ENCODE measurements at places on chromosomes 6 and 20.
A peak's percentile ranks its signal among the peaks of the same experiment; 100 is the strongest.

- no peak for DNase-seq
Observed at GRCh38 chr20:37919389-37920040, 16.6 kb downstream of the VSTM2L start.

GRCh38 chr20:51428401-51429143 is 113.9 kb downstream of the NFATC2 start:
- DNase-seq = peak; percentile 67

DNA sequence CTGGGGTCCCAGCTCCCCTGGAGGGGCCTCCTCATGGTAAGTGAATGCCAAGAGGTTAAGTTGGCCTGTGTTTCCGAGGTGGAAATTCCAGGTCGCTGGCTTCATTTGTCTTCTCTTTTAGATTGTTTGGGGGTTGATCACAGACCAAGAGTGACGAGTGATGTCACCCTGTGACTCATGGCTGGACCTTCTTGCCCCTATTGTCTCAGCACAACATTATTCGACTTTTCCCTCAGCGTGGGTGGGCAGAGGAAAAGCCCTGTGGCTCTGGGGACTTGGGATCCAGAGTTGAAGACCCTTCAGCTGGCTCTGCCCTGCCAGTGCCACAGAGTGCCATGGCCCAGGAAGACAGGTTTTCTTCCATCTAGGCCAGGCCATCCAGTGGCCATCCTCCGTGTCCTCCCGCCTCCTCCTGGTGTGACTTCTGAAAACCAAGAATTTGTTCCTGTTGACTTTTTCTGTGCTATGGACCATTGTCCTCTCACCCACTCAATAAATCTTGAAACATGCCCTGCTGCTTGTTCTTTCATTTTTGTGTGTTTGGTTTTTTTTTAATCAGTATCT is 15.4 kb upstream of the SNHG17 start:
- no peak for DNase-seq

DNA sequence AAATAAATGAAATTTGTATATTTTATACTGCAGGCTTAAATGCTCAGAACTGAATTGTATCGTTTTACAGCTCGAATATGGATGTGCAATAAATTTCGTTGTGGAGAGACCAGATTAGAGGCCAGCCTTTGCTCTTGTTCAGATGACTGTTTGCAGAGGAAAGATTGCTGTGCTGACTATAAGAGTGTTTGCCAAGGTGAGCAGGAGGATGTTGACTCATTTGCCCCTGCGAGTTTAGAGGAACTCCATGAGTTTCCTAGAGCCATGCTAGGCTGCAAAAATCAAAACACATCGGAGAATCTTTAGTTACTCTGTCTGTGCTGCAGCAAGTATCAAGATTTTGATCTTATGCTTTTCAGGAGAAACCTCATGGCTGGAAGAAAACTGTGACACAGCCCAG is 15.4 kb downstream of the ENPP3 start:
- DNase-seq = no peak

DNA sequence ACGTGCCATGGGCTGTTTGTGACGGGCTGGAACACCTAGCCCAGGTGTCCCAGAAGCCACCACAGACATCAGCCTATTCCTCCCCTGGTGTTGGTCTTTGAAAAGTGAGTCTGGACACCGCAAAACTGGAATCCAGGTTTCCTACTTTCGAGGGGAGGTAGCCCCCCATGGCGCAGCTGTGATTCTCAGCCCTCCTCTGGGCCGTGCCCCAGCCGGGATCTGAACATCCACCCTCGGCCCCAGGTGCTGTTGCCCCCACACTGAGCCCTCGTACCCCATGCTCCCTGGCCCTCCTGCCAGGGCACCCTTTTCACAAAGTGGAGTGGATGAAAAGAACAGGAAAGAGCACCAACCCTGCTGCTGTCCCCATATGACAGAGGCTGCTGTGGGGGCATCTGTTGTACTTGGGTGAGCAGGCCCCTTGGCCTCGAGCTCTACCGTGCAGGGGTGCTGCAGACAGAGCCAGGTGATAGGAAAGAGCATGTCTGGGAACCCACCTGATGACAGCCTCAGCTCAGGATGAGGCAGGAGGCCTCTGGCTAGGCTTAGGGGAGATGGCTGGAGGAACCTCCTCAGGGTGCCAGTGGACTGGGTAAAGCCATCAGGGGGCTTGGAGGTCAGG is 18.8 kb upstream of the MAS1L start:
- peak; percentile 10 for DNase-seq

DNA sequence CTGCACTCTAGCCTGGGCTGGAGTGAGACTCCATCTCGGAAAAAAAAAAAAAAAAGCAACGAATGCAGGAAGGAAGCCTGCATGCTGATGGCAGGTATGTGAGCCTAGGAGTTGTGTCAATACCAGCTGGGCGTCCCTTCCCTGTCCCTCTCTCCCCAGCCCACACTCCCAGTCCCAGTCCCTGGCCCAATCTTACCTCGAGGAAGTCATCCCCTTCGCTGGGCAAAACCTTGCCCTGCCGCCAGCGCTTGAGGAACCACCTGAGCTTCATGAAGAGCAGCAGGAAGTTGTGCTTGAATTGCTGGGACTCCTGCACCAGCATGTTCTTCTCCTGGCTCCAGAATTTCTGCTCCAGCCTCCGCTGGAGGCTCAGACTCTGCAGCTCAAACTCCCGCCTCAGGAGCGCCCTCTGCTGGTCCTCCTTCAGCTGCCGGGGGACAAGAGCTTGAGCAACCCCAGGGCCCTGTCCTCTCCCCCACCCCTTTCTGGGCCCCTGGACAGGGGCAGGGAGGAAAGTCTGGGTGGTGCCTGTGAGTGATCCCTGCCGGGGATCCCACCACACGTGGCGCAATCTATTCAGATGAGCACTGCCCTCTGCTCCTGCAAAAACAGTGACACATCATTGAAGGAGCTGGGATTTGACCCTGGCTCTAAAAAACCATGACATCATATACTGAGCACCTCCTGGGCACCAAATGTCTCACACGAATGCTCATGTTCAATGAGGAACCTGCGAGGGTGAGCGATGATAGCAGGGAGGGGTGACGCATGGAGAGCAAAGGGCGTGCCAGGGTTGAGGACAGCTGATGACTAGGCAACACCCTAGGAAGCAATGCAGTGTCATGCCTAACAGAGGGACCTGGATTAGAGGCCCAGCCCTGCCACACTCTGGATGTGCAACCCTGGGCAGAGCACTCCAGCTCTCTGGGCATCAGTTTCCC is 35.0 kb upstream of the DSN1 start:
- DNase-seq = peak; percentile 92

GRCh38 chr20:25465243-25466135 is 58.0 kb downstream of the GINS1 start:
- no peak for DNase-seq

GRCh38 chr20:15627501-15627903 is 945.7 kb downstream of the KIF16B start:
- DNase-seq = peak; percentile 71

GRCh38 chr6:10850728-10851127 is 12.4 kb upstream of the MAK start:
- DNase-seq = no peak

- DNase-seq = no peak
Observed at GRCh38 chr6:129667034-129667433, 42.9 kb downstream of the ARHGAP18 start.

DNA sequence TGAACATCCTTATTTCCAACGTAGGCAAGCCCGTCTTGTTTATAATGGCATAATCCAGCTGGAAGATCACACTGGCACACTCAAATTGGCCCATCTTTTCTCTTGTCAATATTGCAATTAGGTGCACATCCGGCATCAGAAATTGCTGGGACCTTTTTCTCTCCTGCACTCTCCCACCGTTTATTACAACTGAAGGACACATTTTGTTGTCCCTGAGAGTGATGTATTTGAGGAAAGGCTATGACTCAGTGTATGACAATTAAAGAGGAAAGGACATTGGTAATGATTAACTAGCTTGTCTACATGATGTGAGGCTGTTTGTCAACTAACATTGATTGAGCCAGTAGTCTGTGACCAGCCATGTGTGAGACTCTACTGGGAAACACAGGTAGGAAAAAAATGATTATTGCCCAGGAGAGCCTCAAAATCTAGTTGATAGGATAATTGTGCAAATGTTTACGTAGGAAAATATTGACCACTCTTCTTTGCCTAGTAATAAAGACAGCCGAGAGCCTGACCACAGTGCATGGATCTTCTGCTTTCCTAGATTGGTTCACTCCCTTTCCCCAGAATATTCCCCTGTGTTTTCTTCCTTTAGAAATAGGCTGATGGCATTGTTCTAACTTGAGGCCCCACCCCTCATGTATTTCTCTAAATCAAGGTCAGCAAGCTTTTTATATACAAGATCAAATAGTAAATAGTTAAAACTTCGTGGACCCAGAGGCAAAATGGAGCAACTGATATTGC is 230.0 kb upstream of the BTBD3 start:
- no peak for DNase-seq

- peak; percentile 46 for DNase-seq
Observed at GRCh38 chr6:51908243-51908642, 179.2 kb downstream of the PKHD1 start.

DNA sequence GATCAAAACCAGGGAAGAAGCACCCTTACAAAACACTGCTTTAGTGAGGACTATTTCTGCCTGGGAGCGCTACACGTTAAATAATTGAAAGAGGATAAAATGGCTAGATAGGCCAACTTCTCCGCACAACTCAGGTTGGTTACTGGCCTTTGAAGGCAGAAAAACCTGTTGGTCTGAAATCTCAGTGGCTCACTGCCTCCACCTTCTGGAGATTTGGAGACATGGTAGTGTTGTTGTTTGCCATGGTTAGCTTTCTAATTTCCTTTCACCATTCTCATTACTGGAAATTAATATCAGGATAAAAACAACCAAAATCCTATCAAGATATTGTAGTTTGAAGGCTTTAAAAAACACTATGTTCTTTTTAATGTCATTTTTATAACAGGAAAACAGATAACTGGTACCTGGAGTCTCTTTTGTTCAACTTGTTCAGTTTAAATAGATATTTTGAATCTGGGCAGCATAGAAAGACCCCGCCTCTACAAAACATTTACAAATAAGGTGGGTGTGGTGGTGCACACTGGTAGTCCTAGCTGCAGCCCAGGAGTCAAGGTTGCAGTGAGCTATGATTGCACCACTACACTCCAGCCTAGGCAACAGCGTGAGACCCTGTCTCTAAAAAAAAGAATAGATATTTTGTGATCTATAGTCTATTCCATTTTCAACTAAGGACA is 27.5 kb upstream of the BCLAF1 start:
- DNase-seq = peak; percentile 82

GRCh38 chr20:17783671-17784070 is 83.9 kb downstream of the BANF2 start:
- no peak for DNase-seq

DNA sequence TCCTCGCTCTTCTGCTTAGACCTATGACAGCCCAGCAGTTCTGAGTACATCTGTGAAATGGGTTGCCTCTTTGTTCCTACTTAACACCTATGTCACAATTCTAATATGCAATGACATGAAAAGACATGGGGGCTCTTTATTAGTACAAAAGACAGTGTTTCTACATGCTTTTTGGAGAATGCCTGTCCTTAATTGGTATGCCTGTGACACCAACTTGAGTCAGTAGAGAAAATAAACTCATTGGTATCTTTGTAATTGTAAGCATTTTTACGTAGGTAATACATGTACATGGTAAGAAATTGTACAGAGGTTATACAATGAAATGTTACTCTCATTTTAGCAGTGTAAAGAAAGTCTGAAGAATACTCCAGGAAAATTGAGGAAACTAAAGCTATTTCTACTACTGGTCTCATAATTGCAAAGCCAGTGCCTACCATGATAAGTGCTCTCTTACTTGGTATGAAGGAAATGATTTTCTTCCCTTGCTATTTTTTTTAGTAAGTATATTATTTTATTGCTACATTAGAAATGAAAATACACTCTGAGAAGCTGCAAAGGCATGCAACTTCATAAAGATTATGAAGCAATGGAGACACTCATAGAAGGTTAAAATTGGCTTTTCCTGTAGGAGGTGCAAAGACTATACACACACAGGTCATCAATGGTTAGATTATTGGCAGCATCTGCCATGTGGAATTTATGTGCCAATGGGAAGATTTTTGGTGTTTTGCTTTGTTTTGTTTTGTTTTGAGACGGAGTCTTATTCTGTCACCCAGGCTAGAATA is 4.9 kb upstream of the EEF1A1 start:
- DNase-seq = no peak

DNA sequence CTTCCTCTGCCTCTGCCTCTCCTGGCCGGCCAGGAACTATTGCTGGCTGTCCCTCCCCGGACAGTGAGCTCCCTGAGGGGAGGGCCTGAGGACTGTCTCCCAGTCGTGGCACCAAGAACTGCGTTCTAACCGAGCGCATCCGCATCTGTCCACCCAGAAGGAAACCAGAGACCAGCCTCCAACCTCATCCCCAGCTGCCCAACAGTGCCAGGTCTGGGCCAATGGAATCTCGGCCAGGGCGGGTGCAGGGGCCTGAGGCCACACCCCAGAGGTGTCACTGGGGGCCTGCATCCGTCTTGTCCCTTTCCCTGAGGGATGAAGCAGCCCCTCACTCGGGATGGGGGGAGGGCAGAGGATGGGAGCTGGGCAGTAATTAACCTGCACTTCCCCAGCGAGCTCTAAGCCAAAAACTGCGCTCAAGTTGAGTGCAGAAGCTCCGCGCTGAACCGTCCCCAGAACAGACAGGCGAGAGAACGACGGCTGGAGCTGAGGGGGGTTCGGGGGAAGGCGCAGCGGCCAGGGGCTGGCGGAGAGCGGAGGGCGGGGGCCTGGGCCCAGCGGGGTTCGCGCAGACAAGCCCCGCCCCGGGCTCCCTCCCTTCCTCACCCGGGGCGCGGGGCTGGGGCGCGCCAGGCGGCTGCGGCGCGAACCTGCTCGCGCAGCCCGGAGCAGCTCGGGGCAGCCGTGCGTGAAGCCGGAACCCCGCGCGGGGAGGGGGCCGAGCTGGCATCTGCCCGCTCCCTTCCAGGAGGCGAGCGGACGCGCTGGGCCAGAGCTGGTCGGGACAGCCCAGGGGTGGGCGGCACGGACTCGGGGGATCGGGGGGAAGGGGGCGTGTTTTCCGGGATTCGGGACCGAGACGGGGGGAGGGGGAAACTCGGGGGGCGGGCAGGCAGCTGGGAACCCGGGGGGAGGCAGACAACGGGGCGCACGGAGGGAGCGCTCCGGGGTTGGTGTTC is 1.4 kb downstream of the TFEB start:
- DNase-seq = peak; percentile 92

DNA sequence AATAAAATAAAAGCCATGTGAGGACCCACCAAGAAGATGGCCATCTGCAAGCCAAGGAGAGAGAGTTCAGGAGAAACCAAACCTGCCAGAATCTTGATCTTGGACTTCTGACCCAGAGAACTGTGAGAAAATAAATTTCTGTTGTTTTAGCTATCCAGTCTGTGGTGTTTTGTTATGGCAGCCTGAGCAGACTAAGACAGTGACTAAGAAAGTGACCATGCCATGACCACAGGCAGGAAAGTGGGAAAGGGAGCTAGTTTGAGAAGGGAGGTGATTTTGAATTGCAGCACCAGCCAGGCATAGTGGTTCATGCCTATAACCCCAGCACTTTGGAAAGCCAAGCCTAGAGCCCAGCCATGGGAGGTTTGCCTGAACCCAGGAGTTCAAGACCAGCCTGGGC is 21.9 kb upstream of the C6orf62 start:
- no peak for DNase-seq

- DNase-seq = no peak
Observed at GRCh38 chr6:116106146-116106545, 5.5 kb downstream of the NT5DC1 start.

GRCh38 chr6:124960757-124961463 is 1.3 kb upstream of the RNF217 start:
- no peak for DNase-seq
